HT1080 (cell line): ENCODE measurements at places on chromosomes 11 and 22.

DNA sequence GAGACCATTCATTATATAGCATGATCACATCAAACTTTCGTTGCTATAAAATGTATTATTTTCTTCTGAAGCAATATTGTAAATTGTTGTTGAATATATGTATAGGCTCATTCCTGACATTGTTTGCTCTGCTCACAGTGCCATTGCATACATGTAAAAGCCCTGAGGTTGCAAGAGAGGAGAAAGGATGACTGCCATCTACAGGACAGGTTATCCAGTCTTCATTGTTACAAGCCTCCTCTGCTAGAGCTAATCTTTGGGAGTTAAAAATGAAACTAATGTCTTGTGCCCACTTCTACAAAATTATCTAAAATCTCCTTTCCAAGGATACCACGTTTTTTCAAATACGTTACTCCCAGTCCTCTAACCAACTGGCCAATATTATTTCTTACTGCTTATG, 16.4 kb upstream of the OR5AL1 start:
- DNase-seq: no peak

DNA sequence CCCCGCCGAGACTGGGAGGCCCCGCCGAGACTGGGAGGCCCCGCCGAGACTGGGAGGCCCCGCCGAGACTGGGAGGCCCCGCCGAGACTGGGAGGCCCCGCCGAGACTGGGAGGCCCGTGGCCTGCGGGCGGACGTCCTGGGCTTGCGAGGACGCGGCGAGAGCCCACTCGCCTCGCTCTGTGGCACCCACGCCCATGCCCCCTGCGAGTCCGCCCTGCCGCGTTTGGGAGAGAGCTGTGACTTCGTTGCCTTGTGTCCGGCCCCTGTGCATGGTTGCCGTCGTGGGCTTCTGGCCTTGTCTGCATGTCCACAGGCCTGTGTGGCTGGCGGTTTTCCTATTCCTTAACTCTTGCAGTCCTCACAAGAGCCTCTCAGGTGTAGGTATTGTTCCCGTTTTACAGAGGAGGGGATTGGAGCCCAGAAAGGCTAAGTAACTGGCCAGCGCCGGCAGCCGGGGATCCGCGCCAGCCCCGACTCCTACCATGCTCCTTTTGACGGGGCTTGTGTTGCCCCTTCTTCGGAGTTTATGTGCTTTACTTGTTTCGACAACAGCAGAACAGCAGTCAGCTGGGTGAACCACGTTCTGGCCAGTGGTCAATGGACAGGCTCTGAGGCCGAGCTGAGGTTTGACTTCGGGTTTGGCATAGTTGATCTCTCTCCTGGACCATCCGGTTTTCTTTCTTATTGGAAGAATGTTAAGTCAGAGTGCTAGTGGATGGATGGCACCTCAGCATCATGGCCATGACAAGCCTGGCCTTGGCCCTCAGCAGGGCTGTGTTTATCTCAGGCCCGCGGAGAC, 741 bp downstream of the PHRF1 start:
- DNase-seq: no peak

GRCh38 chr22:42560781-42561180, 7.0 kb downstream of the SERHL2 start:
- no peak for DNase-seq

- DNase-seq: no peak
Observed at GRCh38 chr22:36831717-36832116, 14.9 kb upstream of the PVALB start.

DNA sequence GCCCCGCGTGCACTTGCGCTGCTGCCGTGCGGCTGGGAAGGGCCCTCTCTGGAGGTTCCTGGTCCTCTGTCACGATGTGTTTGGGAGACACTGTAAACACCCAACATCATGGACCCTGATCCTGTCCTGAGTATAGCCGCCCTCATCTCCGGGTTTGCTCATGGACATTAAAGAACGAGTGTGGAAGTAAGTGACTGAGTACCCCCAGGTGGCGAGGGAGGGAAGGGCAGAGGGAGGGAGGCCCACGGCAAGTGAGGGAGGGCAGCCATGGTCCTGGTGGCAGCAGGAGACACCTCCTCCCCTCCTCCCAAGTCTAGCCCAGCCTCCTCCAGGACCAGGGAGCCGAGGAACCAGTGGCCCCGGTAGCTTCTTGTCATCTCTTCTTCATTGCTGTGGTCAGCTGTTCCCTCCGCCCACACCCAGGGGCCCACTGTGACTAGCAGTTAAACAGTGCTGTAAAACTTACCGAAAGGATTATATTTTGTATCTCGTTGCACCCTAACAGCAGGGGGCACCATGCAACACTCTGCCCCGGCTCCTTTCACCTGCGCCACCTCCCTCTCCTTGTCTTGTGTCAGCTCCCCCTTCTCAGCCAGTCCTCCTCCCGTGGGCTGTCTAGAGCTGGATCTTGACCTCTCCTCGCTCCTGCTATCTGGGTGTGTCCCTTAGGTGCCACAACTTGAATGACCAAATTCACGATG, 566.5 kb upstream of the B3GAT1 start:
- DNase-seq: no peak

DNA sequence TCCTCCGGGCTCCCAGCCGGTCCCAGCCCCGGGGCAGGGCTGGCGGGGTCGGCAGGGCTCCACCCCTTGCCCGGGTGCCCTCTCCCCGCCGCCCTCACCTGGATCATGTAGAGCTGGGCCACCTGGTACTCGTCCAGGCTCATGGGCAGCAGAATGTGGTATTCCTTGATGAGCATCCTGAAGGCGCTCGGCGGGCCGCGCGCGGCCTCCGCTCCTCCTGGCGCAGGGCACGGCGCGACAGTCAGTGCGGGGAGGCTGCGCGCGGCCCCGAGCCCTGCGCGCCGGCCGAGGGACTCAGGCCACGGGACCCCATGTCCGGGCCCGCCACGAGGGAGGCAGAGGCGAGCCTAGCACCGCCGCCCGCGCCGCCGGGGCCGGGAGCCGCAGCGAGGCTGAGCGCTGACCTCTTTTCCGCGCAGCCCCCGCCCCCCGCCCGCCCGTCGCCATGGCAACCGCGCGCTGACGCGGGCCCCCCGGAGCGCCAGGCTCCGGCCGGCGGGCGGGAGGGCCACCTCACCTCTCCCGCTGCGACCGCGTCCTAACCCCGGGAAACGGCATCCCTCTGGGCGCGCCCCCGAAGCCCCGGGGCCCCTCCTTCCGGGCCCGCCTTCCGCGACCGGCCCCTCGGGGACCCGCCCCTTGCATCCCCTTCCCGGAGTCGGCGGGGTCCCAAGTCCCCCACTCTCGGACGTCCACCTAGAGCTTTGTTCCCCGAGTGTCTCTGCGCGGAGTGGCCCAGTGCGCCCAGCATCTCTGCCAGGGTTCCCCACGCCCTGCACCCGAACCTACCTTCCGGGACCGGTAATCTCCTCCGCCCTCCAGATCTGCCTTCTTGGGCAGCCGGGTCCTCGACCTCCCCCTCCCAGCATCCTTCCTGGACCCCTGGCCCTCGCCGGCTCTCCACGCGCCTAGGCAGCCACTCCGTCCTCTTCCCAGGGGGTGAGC, 886 bp downstream of the PITPNM1 start:
- DNase-seq: no peak

DNA sequence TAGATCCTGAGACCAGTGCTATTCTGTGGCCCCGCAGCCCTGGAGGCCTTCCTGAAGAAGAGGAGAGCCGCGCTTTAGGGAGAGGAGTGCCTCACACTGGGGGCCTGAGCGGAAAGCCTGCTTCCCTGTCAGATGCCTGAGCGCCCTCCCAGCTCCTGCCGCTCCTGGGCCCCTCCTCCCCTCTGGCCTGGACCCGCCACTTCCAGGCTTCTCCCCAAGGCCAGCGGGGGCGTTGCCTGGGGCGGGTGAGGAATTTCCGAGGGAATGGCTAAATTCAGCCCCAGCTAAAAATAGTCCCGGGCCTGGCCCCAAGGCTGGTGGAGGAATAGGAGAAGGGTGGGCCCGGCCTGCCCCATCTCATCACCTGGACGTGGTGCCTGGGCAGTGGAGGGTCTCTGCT, 15.4 kb downstream of the ARHGEF17 start:
- DNase-seq: no peak
